Suppressor macrophage (primary cell): ENCODE measurements at places on chromosomes 2 and 18.
A peak's percentile ranks its signal among the peaks of the same experiment; 100 is the strongest.

GRCh38 chr2:29295845-29296244 lies 180.6 kb downstream of the CLIP4 start:
- peak; percentile 14 for DNase-seq

- DNase-seq: peak; percentile 10
Measured at GRCh38 chr2:9288681-9289338, 82.2 kb downstream of the ASAP2 start.

DNA sequence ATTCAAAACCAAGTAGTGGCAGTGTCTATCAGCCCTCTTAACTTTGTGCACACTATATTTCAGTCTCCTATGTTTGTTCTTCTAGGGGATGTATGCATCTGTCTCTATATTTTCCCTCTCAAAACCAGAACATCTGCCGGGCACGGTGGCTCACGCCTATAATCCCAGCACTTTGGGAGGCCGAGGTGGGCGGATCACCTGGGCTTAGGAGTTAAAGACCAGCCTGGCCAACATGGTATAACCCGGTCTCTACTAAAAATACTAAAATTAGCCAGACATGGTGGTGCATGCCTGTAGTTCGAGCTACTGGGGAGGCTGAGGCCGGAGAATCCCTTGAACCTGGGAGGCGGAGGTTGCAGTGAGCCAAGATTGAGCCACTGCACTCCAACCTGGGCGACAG lies 9.9 kb upstream of the GAREM2 start:
- no peak for DNase-seq

GRCh38 chr2:119126650-119127049 lies 31.9 kb downstream of the C1QL2 start:
- DNase-seq: peak; percentile 49

- DNase-seq: no peak
Measured at GRCh38 chr2:68250652-68251186, 1.6 kb downstream of the PPP3R1 start.

GRCh38 chr2:100870652-100871531 lies 51.0 kb downstream of the NPAS2 start:
- DNase-seq: peak; percentile 51

- peak; percentile 15 for DNase-seq
Measured at GRCh38 chr2:174729797-174730697, 34.2 kb downstream of the CHRNA1 start.

- DNase-seq: no peak
Measured at GRCh38 chr2:74191596-74192380, 6.6 kb upstream of the MTHFD2 start.

GRCh38 chr2:127561371-127561770 lies 25.9 kb downstream of the MYO7B start:
- no peak for DNase-seq

DNA sequence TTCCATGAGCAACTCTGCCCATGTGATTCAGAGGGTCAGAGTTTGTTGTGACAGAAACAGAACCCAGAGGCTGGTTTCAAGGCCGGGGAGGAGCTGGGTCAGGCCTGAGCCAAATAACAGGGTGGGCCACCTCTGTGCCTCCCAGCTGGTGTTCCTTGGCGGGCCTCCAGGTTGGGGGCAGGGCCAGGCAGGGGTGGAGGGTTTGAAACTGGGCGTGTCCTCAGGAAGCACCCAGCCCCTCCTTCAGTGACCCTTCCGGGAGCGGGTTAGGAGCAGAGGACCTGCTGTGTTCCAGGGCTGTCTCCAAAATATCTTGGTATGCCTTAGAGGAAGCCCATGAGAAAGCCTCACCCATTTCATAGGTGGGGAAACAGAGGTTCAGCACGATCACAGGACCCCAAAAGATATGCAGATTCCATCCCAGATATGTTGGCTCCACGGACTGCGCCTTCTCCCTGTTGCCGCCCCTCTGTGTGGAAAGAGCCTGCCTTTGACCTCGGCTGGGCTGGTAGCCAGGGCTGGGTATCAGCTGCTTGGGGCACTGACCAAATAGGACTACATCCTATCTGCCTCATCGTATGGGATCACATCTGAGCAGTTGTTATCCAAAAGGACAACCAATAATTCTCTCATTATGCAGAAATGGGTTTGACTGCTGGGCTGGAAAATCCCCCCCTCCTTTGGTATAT lies 74.8 kb upstream of the GLI2 start:
- DNase-seq: no peak

DNA sequence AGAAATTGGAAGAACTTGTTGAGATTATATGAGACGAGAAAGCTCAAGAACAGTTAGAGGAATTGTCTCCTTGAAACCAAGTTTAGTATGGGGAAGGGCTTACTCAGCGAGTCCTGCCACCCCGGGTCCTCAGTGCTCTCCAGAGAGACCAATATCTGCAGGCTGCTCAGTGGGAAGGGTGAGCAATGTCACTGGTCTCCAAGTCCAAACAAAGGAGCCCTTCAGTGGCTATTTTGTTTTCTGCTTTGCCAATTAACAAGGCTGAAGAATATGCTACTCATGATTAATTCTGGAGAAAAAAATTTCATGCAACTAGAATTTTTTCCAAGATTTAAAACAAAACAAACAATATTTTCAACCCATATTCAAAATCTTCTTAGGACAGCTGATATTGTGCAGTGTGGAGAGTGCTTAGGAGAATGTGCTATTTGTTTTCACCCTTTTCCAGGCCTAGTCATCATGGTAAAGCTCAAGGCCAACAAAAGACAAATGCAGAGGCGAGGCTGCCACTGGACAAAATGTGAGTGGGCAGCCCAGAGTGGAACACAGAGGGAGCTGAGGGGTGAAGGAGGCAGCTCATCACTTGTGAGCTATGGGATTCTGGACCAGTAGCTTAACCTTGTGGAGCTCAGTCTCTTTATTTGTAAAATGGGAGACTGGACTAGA lies 83.8 kb upstream of the TMEM17 start:
- DNase-seq: no peak

DNA sequence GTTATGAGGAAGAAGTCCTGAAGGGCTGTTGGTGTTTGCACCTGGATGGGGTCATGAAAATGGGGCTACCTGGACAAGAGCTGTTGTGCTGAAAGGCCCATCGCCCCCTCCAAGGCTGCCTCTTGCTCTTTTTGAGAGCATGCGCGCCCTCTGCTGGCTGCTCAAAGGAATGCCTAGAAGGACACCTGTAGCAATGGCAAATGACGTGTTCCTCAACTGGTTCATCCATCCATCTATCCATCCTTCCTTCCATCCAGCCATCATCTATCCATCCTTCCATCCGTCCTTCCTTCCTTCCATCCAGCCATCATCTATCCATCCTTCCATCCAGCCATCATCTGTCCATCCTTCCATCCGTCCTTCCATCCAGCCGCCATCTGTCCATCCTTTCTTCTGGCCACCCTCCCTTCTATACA lies 17.2 kb upstream of the RPL31 start:
- peak; percentile 76 for DNase-seq

DNA sequence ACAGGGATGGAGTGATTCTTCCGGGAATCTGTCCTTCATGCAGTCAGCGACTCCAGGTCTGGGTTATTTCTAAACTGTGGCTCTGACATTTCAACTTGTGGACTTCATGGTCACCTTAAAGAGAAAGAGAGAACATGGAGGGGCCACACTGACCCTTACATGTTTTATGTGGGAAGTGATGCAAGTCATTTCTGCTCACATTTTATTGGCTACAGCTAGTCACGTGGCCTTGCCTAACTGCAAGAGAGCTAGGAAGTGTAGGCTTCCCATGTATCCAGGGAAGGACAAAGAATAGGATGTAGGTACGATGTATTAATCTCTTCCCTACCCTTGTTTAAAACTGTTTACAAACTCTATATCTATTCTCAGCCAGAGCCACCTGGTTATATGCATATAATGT lies 30.3 kb upstream of the AFTPH start:
- DNase-seq: no peak

DNA sequence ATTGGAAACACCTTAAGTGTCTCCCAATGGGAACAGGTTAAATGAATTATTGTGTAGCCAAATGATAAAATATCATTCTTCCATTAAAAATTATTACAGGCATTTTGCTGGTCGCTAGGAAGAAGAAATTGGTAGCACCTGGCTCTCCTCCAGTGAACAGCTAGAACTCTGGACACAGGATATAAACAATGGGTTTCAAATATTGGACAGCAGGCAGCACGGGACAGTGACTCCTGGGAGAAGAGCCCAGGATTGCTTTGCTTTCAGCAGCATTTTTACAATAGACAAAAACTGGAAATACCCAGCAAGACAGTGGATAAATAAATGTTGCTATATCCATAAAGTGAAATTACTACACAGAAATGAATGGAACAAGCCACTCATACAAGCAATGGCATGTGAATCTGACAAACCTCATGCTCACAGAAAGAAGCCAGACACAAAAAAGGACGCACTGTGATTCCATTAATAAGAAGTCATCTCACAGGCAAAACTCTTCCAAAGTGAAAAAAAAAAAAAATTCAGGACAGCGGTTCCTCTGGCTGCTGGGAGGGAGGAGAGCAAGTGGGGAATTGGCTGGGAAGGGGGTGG lies 50.5 kb downstream of the LAMA1 start:
- DNase-seq: no peak

- DNase-seq: no peak
Measured at GRCh38 chr2:144438801-144439631, 80.9 kb downstream of the ZEB2 start.

DNA sequence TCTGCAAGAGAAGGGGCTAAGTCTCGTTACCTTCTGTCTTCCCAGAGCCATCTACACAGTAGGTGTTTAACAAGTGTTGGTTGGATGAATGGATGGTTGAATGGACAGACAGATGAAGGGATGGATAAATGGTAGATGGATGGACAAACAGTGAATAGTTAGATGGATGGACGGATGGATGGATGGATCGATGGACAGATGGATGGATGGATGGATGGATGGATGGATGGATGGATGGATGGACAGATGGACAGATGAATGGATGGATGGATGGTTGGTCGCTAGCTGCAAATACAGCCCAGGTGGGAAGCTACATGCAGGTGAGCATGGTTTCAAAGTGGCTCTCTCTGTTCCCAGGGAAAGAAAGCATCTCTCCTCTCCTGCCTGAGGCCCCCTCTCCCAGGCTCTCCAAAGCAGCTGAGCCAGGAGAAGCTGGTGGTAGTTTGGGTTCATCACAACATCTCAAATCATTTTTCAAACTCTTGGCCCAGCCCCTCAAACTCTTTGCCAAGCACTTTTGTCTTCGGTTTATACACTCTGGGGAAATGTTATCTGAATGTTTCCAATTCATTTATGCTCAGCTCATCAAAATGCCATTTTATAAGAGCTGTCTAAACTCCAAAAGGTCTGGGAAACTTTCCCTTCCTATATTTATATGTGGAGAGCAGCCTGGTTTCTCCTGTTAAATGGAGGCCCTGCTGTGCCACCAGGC lies 192.7 kb downstream of the ANAPC1 start:
- DNase-seq: no peak

DNA sequence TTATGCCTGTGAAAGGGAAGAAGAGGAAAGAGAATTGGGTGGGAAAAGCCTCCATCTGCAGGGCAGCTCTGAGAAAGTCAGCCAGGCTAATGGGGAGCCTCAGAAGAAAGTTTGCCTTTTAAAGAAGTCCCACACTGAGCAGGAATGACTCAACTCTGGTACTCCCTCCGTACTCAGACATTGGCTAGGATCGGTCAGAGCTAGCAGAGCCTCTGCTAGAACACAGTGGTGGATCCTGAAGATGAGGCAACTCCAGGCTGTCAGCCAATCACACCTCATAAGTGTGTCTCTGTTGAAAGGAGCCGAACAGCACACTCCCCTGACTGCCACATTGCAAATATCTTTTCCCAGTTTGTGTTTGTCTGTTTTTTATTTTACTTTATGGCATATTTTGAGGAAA lies 96.9 kb downstream of the HNRNPLL start:
- DNase-seq: no peak

DNA sequence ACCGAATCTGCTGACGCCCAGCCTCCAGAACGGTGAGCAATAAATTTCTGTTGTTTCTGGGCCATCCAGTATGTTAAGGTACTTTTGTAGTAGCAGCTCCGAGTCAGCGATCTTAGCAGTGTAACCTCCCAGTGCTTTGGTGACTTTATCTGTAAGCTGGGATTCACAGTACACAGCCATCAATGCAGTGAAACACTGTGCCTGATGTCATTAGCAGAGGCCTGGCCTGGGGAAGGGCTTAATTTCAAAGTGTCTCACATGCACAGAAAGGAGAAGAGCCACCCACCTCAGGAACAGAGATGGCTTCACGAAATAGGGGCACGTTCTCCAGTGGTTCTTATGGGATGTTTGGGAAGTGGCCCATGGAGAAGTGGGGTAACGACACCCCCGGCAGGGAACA lies 281.2 kb downstream of the PHLPP1 start:
- DNase-seq: peak; percentile 27

GRCh38 chr2:106307860-106308259 lies 113.8 kb upstream of the UXS1 start:
- no peak for DNase-seq

- DNase-seq: no peak
Measured at GRCh38 chr2:190786404-190787166, 94.0 kb upstream of the GLS start.

- no peak for DNase-seq
Measured at GRCh38 chr18:76335859-76336640, 159.0 kb downstream of the ZNF516 start.

DNA sequence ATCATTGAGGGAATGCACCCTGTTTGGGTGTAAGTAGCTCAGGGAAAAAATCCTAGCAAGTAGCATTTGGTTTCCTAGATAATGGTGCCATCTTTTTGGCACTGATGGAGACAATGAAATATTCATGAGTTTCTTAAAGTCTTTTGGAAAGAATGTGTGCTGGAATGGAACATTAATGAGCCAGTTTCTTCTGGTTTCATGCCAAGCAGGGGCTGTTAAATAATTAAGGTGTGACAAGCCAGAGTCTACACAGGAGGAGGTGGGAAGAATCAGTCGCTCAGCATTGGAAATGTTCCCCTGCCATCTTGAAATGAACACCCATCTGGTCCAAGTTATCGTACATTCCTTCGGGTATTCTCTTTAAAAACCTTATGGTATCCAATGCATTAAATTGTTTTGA lies 457.3 kb downstream of the RIT2 start:
- DNase-seq: no peak

DNA sequence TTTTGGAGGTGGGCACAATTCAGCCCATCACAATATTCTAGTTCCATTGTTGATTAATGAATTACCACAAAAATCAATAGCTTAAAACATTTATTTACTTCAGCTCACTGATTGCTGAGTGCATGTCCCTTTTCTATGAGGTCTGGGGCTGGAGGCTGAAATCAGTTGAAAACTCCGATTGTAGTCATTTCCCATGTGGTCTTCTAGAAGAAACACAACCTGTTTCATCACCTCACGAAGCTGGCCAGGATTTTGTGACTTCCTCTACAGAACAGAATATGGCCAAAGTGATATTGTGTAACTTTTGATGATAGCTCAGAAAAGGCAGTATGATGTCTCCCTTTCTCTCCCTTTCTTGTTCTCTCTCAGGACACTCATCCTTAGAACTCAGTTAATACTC lies 44.1 kb upstream of the CYRIA start:
- peak; percentile 85 for DNase-seq
